ENCODE measurements at places on chromosomes 2 and 18. TPM values are rescaled to one million over a fixed set of nuclear protein-coding genes. Genes with fewer than 3 reads are reported as not detected.
A peak's percentile ranks its signal among the peaks of the same experiment; 100 is the strongest.

SPEG gene
- total RNA-seq: 41.5 TPM

REG3A gene
- total RNA-seq: not detected

DNA sequence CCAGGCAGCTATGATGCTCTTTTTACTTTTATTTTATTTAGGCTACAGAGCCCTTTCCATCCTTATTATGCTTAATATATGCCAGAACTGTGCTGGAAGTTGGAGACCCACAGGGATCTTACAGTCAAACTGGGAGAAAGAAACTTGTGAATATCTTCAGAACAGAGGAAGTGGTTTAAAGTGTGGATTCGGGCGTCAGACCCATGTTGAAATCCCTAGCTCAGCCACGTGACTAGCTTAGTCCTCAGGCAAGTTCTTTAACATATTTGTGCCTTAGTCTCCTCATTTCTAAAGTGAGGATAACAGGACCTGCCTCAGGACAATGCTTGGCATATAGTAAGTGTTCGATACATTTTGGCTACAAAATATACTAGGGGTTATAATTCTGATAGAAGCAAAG lies 59.1 kb downstream of the MAP3K20 start:
- DNase-seq: no peak

- no peak for DNase-seq
Observed at GRCh38 chr2:100039291-100039980, 103.0 kb downstream of the AFF3 start.

LOXHD1 gene
- not detected for total RNA-seq

GRCh38 chr2:169714699-169715098 lies 18.9 kb upstream of the KLHL23 start:
- no peak for DNase-seq

ASB18 gene
- not detected for total RNA-seq

GRCh38 chr18:45335282-45336043 lies 279.8 kb upstream of the SLC14A2 start:
- DNase-seq: no peak

PRSS56 gene
- 0.40 TPM for total RNA-seq

SLC8A1 gene
- total RNA-seq: 22.5 TPM

GRCh38 chr2:134167015-134167414 lies 86.9 kb upstream of the MGAT5 start:
- no peak for DNase-seq

SLC19A3 gene
- total RNA-seq: 0.17 TPM

DNA sequence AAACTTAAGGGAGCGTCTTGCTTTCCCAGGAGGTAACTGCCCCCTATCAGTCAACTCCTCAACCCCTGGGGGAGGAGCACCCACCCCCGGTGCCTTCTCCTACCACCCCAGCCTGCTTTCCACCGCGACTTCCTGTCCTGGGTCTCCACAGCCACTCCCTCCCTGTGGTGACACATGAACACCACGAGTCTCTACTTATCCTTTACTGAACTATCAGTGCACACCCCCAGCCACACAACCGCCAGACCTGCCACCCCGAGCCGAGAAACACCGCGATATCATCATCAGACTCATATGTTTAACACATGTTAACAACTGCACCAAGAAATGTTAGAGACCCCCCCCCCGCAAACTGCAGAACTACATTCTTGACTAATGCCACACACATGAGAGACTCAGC lies 43.3 kb downstream of the LONRF2 start:
- DNase-seq: no peak

DNA sequence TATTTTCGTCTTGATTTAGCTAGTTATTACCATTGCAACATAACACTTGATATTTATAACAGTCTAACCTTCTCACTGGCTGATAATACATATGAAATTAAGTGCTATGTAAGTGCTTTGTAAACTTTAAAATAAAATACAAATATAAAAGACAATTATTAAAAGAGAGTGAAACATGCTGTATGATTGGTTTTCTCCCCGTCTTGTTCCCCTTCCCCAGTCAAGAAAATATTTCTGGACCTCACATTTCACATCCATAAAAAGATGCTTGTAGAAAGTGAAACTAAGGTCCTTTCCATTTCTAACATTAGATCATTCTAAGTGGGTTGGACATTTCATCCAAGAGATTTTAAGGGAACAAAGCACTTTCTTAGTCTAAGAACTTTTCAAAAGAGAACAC lies 310.2 kb upstream of the LRATD1 start:
- DNase-seq: no peak

- no peak for DNase-seq
Observed at GRCh38 chr2:37867166-37867565, 57.9 kb upstream of the RMDN2 start.

- no peak for DNase-seq
Observed at GRCh38 chr2:48424356-48424755, 105.6 kb upstream of the STON1 start.

POTEI gene
- total RNA-seq: not detected

GRCh38 chr2:172096626-172097547 lies 5.8 kb downstream of the DLX2 start:
- peak; percentile 51 for DNase-seq

- no peak for DNase-seq
Observed at GRCh38 chr2:30981096-30981495, 157.1 kb downstream of the GALNT14 start.

- no peak for DNase-seq
Observed at GRCh38 chr2:188439986-188440385, 148.3 kb downstream of the GULP1 start.

DNA sequence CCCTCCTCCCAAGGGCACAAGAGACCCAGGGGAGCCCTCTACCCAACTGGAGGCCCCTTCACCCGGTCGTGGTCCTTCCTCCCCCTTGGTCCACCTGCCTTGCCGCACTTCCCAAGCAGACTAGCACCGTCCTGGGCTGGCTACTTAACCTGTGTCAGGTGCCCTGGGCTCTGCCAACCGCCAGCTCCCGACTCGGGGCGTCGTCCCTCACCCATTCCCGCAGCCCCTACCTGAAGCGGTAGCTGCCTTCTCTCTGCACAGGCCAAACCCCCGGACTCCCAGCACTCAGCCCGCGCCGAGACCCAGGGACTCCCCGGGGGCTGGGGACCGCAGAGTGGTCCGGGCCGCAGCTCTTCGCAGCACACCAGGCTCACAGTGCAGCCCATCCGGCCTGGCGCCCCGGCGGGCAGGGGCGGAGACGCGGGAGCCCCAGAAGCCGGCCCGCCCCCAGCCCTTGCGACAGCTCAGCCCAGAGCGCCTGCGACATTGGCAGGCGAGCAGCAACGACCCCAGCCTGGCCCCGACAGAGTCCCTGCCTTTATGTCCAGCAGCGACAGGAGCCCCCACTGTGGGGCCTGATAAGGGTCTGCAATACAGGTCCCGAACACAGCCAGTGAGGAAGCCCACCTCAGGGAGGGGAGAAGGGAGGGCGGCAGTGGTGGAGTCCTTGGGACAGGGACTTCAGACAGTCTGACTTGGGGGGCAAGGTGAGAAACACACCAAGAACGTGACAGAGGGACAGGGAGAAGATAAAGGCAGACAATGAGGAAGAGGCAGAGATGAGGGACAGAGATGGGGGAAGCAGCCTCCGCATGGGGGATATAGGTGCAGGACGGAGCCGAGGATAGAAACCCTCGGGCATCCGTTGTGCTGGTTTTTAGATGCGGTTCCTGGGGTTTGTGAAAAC lies 31.0 kb upstream of the TNS1 start:
- DNase-seq: no peak

- no peak for DNase-seq
Observed at GRCh38 chr2:120344214-120344975, 1.5 kb upstream of the INHBB start.

- no peak for DNase-seq
Observed at GRCh38 chr2:208033701-208034502, 8.6 kb upstream of the PLEKHM3 start.

GRCh38 chr18:8609659-8610458 lies 622 bp downstream of the RAB12 start:
- peak; percentile 7 for DNase-seq

KCNJ3 gene
- total RNA-seq: under 0.01 TPM

CKAP2L gene
- total RNA-seq: 33.2 TPM

GRCh38 chr2:206075113-206075512 lies 10.9 kb downstream of the INO80D start:
- DNase-seq: no peak

GRCh38 chr2:71291398-71291797 lies 40.2 kb upstream of the ZNF638 start:
- no peak for DNase-seq

DNA sequence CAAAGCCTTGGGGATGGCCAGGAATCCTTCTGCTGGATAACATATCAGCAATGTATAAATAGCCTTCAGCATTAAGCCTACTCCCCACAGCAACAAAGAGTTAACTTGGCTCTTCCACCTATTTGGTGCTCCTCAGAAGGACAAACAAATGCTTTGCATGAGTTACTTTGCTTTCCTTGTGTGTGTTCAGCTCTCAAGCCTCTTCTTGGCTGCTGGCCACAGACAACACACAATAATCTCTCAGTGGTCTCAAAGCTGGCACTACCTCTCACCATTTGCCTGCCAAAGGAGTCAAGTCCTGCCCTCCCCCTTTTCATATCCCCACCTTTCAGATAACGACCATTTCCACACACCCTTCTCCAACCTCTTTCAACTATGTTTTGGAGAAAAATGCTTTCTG lies 17.5 kb downstream of the FTCDNL1 start:
- no peak for DNase-seq

DLX1 gene
- 5.6 TPM for total RNA-seq

DNA sequence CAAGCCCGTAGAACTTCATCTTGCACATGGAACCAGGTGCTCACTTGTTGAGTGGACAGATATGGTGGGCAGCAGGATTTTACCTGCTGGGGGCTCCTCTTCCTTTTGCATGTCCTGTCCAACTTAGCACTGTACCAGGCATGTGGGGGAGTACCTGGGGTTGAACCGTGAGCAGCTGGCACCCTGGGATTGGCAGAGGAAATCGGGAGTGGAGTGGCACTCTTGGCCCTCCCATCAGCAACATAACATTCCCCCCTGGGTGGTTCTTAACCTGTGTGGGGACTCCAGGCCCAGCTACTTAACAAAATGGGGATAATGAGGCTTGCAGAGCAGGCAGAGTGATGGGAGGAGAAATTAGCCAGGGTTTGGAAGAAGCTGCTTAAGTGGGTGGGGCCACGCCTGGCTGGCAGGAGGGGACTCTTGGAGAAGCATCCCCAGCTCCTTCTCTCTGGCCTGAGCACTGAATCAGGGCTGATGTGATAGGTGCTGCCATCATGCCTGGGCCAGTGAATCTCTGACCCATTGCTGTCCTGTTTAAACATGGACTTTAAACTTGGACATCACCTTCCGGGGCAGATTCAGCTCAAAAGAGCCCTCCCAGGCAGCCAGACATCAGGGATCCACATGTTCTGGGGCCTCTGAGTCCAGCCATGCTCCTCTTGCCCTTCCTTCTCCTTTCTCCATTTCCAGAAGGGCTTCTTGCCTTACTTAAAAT lies 15.5 kb downstream of the FOSL2 start:
- DNase-seq: no peak

SERPINB3 gene
- not detected for total RNA-seq

DNA sequence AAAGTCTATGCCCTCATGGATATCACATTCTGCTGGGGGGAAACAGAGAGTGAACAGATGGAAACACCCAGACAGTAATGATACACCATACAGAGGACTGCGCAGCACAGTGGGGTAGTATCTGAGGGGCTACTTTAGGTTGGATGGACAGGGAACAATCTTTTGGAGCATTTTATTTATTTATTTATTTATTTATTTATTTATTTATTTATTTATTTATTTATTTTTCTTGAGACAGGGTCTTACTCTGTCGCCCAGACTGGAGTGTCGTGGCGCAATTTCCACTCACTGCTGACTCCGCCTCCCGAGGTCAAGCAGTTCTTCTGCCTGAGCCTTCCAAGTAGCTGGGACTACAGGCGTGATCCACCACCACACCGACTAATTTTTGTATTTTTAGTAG lies 89.2 kb downstream of the TGOLN2 start:
- DNase-seq: no peak

- DNase-seq: peak; percentile 74
Observed at GRCh38 chr2:191688934-191689695, 11.2 kb downstream of the NABP1 start.

DNA sequence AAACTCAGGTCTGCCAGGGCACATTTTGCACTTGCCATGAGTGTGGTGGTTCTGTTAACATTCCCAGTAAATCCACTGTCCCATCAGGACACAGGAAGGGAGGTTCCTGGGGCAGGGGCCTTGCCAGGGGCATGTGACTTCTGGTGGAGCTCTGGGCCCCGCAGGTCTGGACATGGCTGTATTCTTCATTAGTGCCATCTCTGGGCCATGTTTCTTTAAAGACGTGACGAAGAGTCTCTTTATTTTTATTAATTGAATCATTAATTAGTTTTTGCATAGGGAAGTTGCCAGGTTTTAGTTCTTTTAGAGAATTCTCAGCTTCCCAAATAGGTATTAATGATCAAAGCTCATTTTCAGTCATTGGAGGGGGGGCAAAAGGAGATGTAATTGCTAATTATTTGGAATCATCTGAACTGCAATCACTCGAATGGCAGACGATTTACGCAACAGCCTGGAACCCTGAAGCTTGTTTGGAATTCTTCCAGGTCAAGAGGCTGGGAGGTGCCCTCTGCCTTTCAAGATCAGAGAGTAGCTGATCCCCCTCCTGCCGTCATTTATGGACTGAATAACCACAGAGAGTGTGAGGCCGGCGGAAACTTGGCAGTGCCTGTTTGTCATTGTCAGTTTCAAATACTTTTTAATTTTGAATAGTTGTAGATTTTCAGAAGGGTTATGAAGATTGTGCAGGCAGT lies 106.2 kb downstream of the RTP5 start:
- DNase-seq: no peak

CNRIP1 gene
- 36.4 TPM for total RNA-seq

AFF3 gene
- not detected for total RNA-seq

AQP12B gene
- total RNA-seq: not detected

GAL3ST2 gene
- total RNA-seq: not detected

DNA sequence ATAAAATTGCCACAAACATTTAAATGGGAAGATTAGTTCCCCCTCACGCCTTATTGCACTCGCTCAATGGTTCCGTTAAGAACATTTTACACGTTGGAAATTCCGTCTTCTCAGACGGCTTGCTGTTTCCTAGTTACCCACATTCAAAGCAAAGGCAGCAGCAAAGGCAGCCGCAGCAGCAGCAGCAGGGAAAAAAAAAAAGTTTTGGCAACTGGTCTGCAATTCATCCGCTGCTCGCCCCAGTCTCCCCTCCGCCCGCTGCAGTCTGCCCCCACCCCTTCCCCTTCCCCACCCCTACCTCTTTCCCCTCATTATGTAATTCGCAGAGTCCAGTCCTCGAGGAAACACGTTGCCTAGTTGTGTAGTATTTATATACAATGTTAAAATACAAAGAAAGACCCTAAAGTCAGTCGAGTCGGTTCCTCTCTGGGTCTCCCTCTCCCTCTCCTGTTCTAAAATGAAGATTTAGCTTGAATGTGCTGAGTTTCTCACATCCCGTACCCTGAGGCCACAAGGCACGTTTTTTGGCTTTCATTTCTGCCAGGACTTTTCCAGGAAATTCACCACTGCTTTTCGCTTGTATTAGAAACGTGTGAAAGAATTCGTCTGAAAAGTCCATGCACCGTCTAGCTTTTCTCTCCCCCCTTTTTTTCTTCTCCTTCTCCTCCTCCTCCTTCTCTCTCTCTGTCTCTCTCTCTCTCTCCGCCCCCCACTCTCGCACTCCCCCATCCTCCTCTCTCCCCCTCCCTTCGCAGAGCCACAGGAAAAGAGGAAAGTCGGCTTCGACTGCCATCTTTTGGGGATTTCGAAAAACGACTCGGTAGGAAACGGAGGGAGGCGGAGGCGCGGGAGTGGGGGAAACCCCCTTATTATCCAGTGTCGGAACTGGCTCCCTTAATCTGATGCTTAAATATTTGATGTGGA lies 140.0 kb downstream of the MEIS1 start:
- DNase-seq: peak; percentile 77

- DNase-seq: no peak
Observed at GRCh38 chr2:97996679-97997078, 931 bp upstream of the TMEM131 start.

GRCh38 chr2:497770-498492 lies 179.3 kb downstream of the TMEM18 start:
- DNase-seq: no peak
